ENCODE measurements at places on chromosomes 3 and 15.

DNA sequence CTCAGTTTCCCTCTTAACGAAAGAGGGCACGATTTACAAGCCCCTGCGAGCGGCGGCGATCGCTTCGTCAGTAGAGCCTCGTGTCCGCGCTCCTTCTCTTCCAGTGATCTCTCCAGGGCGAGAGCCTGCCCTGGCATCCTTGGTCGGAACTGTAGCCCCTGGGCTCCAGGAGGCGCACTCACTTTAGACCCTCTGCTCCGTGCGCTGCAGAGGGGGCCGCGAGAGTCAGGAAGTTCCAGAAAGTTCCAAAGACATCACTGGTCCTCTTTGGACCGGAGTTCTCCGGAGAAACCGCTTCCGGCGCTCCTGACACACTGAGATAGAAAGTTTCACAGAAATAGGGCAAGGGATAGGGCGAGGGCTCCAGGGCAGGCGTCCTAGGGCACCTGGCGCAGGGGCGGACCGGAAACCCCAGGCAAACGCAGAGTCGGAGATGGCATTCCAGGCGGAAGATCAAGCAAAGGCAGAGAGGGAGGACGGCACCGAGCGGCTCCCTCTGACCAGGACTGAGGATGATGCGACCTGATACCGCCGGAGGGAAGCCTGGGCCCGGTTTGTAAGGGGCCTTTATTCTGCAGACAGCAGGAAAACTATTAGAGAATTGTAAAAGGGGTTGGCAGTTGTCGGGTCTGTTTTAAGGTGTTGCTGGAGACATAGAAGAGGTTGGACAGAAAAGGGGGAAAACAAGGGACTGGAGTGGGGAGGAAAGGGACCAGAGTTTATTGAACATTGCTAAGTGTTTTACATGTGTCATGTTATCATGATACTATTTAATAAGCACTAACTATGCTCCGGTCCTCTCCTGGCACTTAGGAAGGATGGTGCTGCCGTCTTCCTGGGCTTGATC, 1.3 kb upstream of the CPEB1 start:
- no peak for DNase-seq

- DNase-seq: no peak
Measured at GRCh38 chr15:90645873-90646575, 71.1 kb upstream of the BLM start.

DNA sequence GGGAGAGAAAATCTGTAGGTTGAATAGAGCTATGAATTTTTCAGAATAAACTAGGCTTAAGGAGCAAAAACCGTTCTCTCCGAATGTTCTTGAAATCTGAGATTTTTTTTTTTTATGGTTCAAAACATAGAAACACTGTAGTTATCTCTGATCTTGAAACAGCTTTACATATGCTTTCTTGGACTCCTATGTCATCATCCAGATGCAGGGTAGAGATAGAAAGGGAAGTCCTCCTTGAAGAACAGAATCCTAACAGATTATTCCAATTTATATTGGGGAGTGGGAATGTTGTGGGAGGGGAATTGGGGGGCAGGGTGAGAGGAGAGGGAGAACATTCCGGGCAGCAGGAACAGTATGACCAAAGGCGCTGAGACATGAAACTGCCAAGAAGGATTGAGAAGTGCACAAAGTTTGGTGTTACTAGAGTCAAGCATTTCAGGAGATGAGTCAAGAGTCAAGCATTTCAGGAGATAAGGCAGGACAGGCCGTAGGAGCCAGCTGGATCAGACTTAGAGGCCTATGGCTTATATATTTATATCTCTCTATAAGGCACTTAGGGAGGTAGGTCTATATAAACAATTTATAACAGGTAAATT, 21.9 kb upstream of the ST3GAL6 start:
- DNase-seq: no peak

GRCh38 chr3:142623194-142623593, 27.0 kb downstream of the PLS1 start:
- DNase-seq: no peak

- no peak for DNase-seq
Measured at GRCh38 chr15:99633655-99634054, 67.9 kb downstream of the MEF2A start.

DNA sequence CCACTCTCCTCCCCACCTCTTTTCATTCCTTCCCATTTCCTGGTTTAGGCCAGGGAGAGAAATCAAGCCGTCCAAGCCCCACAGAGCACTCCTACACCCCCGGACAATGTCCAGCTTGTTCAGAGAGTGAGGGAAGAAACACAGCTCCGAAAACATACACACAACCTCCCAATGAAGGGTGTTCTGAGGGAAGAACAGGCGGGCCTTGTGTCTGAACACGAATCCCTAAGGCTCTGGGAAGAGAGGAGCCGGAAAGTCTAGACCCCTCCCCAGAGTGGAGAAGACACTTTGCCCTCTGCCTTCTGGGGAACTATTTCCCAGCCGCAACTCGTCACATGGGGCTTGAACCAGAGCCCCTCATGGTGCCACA, 30.5 kb downstream of the ACAN start:
- DNase-seq: no peak

DNA sequence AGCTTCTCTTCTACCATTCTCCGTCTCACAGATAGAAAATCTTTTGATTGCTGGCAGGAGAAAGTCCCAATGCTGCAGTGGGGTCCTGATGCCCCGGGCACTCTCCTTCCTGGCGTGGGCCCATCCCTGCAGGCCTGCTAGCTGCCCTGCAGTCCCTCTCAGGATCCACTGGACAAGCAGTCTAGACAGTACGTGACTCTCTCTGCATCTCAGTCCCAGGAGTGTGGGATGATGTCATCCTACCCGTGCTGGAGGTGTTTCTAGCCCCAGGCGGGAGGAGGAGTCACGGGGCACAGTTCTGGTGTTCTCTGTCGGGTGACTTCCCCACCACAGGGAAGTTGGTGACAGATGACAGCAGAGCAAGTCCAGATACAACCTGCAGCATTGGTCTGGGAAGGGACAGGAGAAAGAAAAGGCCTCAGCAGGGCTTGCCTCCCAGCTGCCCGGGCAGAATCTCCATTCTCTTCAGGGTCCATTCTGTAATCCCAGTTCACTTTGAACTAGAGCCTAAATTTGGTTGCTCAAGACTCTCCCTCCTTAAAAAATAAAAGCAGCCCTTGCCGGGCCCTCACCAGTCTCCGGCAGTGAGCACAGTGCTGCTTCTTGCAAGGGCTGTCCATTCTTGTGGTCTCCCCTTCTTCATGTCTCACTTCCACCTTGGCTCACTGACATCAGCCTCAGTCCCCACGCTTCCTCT, 30.6 kb downstream of the SLC28A1 start:
- DNase-seq: peak; percentile 19

DNA sequence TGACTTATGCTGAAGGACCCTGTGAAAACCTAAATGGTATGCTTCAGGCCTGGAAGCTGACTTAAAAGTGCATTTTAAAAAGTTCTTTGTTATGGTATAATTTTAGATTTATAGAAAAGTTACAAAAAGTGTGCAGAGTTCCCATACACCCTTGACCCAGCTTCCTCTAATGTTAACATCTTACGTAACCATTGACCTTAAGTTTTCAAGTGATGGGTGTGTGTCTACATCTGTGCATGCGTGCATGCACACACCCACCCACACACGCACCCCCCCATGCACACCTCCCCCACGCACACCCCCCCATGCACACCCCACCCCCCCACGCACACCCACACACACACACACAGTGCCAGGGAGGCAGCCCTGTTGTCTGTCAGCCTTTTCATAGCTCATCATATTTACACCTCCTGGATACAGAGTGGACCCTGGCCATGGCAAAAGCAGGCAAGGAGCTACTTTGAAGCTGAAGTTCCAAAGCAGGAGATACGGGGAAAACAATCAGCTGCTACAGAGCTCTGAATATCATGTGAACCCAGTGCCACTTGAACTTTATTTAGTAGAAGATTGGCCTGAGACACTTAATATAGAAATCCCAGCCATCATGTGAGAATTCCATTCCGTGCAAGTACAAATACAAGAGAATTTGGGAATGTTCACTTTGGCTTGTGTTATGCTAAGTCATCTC, 30.0 kb upstream of the TRAK1 start:
- no peak for DNase-seq

DNA sequence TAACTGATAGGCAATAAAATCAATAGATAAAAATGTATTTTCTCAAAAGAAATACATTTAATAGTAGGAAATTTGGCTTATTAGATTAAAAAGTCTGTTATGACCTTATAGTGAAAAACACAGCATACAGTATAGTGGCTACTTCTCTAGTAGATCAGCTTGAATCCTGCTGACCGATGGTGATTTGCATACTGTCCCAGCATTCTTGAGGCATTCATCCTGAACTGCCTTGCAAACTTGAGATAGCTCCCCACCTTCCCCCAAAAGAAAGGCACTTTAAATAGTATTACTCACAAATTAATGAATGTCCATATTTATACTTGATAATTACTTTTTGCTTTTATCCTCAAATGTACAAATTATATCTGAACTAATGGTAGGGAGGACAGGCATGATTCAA, 6.7 kb downstream of the CHMP2B start:
- no peak for DNase-seq

DNA sequence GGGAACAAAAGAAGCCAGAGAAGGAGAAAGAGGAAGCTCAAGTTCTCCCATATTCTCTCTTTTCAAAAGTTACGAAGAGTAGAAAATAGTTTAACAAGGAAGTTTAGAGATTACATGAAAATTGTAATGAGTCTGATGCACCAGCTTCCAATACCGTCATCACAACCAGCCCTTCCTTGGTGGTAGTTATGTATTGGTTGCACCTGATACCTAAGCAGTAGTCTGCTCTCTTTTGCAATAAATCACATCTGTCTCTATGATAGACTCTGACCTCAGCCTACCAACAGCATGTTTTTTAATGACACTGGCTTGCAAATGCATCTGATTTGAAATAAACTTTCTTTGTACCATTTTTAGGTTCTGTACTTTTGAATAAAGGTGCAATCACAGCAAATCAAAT, 575.8 kb downstream of the FHIT start:
- no peak for DNase-seq

DNA sequence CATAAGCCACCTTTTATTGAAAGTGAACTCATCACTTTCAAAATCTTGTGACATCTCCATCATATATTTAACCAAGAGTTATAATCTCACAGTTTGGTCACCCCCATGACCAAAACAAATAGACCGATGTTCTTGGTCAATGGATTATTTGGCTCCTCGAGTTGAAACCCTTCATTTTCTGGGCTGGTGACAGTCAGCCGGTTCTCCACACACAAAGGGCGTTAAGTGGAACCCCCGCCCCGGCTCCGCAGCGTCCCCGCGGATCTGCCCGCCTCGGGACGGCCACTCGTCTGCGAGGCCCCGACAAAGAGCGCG, 772 bp downstream of the TSPAN3 start:
- peak; percentile 28 for DNase-seq

DNA sequence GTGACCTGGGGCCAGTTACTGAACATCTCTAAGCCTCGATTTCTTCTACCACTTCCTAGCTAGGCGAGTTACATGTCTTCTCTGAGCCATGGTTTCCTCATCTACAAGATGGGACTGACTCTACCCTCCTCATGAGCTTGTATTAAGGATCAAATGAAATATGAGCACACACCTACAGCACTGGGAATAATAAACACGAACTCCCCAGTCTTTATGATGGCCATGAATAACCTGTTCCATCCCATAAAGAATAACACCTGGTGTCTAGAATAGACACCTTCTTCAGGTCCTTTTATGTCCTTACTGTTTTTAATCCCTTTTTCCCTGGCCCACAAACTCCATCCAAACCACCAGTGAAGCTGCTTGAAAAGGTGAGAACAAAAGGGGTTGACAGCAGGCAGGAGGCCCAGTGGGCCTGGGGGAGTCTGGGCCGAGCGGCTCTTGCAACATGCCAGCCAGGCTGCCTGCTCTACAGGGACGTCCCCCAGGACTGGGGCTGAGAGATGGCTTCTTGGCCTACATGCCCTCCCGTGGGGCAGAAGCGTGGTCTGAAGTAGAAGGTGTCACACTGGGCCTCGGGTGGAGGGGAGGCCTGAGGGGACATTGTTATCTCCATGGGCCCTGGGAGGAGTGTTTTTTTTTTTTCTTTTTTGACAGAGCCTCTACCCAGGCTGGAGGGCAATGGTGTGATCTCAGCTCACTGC, 178.2 kb downstream of the RAB11A start:
- no peak for DNase-seq

DNA sequence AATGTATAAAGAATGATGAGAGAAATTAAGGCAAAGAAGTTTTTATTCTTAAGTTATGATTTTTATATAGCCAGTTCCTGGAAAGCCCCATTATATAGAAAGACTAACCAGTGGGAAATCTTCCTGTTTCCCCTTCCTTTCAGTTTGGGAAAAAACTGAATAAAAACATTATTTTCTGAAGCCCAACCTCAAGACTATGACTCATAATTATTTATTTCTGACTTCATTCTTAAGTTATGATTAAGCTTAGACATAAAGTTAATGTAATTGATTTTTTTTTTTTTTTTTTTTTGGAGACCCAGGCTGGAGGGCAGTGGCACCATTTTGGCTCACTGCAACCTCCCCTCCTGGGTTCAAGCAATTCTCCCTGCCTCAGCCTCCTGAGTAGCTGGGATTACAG, 55.8 kb downstream of the TRPC1 start:
- DNase-seq: no peak

DNA sequence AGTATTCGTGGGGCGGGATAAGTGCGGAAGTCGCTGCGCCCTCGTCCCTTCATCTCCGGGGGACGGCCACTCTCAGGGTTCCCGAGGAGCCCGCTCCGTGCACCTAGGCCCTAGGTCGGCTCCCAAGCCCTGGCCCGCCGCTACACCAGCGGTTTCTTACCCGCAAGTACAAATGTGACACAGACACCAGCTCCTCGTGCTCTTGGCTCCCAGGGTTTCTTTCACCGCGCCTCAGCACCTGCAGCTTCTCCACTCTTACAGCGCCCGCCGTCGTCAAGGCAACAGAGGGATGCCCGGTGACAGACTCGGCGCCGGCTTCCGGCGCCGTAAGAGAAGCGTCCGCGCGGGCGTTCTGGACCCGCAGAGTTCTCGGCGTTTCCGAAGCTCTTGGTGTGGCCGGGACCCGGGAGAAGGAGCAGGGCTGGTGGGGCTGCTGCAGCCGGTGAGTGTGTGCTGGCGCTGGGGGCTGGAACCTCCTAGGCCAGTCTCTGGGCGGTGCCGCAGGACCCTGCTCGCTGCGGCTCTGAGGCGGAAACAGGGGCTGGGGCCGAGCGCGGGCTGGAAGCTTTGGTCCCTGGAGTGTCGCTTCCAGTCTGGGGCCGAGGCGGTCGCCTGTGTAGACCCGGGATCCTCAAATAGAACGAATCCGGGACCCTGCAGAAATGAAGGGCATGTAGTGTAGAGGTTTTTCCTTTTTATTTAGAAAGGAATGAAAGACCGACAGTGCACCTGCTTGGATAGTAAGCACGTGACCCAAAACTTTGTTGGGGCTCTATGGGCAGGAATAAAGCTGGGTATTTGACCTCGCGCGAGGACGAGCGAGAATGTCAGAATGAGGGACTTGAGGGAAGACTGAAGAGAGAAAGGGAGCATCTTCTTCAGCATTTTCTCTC, 155.4 kb upstream of the GOLGA6L4 start:
- peak; percentile 37 for DNase-seq

- no peak for DNase-seq
Measured at GRCh38 chr3:178482981-178483380, 53.3 kb upstream of the KCNMB2 start.

- no peak for DNase-seq
Measured at GRCh38 chr15:67192185-67192820, 62.2 kb downstream of the AAGAB start.
